ENCODE measurements at places on chromosomes 2 and 18.

DNA sequence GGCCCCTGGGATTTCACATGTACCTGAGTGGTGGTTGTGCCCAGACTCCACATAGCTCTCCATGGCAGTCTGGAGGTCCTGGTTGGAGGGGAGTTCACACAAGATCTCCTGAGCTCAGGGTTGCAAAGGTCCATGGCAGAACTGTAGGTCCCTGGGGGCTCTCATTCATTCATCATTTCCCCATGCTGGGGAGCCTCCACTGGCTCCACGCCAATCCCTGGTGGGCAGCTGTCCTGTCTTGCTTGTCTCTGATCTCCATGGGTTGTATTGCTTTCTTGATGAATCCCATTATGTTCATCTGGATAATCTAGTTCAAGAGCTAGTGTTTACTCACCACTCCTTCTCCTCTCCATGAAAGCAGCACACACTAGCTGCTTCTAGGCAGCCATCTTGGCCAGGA lies 42.4 kb downstream of the ZSWIM2 start:
- no peak for DNase-seq

DNA sequence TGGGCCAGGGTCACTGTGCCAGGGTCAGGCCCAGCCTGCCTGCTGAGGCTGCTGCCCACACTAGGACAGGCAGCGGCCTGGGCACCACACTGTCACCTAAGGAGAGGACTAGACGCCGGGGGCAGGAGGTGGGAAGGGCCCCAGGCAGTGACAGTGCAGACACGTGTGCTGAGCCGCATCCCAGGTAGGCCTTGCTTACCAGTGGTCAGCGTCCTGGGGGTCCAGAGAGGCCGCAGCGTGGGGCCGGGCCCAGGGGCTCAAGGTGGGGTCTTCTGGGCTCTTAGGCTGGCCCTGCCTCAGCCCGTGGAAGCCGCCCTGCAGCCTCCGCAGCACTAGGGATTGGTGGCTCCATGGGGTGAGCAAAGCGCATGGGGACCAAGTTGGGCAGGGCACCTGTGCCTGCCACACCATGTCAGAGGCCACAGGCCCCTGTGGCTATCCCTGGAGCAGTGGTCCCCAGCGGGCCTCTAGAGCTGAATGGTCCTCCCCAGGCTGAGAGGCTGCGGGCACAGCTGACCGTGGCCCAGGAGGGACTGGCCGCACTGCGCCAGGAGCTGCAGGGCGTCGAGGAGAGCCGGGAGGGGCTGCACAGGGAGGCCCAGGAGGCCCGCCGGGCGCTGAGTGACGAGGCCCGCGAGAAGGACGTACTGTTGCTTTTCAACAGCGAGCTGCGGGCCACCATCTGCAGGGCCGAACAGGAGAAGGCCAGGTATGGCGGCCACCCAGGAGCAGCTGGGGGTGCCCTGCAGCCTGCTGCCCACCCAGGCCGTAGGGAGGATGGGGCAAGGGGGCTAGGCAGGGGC lies 35.2 kb upstream of the SNED1 start:
- no peak for DNase-seq

DNA sequence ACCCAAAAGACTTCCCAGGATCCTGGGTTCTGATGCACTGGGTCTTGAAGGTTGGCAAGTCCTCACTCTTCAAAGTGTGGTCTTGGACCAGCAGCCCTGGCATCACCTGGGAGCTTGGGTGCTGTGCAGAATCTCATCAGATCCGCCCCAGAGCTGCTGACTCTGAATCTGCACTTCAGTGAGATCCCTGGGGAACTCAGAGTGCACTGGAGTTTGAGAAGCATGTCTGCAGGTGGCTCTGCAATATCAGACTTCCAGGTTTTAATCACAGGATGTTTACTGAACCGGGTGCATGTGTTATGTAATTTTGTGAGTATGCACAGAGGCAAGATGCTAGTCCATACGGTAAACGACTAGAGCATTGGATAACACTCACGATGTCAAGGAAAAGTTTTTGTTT lies 58.0 kb upstream of the BOD1L2 start:
- DNase-seq: no peak

GRCh38 chr2:118812552-118812951 lies 34.9 kb downstream of the EN1 start:
- DNase-seq: no peak

GRCh38 chr2:204339212-204339715 lies 206.0 kb upstream of the PARD3B start:
- DNase-seq: no peak

DNA sequence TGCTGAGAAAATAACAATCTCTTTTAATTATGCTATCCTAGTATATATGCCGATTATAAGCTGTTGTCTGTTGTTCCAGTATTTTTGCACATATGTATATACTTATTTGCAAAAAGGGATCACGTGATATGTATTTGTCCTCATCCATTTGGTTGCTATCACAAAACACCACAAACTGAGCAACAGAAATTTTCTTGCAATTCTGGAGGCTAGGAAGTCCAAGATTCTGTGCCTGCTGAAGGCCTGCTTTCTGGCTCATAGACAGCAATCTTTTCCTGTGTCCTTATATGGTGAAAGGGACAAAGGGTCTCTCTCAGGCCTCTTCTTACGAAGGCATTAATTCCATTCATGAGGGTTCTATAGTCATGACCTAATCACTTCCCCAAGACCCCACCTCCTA lies 186.5 kb downstream of the LPIN1 start:
- DNase-seq: no peak

GRCh38 chr2:53727921-53728320 lies 39.7 kb upstream of the CHAC2 start:
- DNase-seq: no peak

DNA sequence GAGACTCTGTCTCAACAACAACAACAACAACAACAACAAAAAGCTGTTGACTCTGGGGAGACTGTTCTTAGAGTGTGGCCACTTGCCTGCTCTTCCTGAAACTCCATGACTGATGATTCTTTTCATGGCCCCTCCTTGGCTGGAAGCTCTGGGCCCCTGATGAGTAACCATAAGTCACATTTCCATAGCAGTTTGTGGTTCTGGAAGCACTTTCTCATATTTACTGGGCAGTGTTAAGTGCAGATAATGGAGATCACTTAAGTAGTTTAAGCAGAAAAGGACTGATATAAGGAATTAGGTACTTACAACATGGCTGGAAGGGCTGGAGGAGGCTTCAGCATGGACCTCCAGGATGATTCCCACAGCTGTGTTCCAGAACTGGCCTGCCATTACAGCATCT lies 147.3 kb upstream of the DLX2 start:
- DNase-seq: no peak

GRCh38 chr2:152875701-152876695 lies 157.6 kb downstream of the ARL6IP6 start:
- no peak for DNase-seq

- no peak for DNase-seq
Observed at GRCh38 chr18:435940-436339, 64.6 kb downstream of the COLEC12 start.

Data from SK-N-DZ (cell line).